Endothelial cell (in vitro differentiated cells): ENCODE measurements at places on chromosomes 5 and 9. TPM values are rescaled to one million over a fixed set of nuclear protein-coding genes. Genes with fewer than 3 reads are reported as not detected.

The HTR4 gene
- not detected for total RNA-seq

GRCh38 chr5:154095904-154096303, 57.1 kb downstream of the MFAP3 start:
- no peak overlapping the region for H3K27ac ChIP-seq
- no peaks in the 10 kb centered on the region for H3K36me3 ChIP-seq
- H3K27me3 ChIP-seq, result peaks cover 5% of the 10 kb centered on the region
- H3K4me1 ChIP-seq, result peaks cover 6% of the 10 kb centered on the region
- no peak for DNase-seq

GRCh38 chr5:178532666-178533065, 57.5 kb downstream of the COL23A1 start:
- peaks cover 8% of the 10 kb centered on the region for H3K27me3 ChIP-seq
- H3K36me3 ChIP-seq, result no peaks in the 10 kb centered on the region
- no peak overlapping the region for H3K27ac ChIP-seq
- DNase-seq, result no peak
- peaks cover 7% of the 10 kb centered on the region for H3K4me1 ChIP-seq

DNA sequence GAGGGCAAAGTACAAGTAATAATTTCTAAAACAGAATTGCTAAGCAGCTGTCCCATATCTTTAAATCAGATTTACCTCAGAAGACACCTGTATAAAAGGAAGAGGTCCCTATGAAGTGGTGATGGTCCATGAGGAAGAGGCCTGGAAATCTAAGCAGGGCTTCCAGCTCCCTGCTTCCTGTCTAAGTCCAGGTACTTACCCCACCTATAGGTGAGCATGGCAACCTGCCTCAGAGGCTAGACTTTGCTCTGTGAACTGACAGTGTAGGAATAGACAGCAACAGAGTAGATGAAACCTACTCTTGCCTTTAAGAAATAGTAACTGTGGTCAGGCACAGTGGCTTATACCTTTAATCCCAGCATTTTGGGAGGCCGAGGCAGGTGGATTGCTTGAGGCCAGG, 55.8 kb upstream of the ARRDC3 start:
- no peak overlapping the region for H3K4me3 ChIP-seq
- H3K36me3 ChIP-seq, result no peaks in the 10 kb centered on the region
- peaks cover under 1% of the 10 kb centered on the region for H3K4me1 ChIP-seq
- H3K27ac ChIP-seq, result no peak overlapping the region
- no peaks in the 10 kb centered on the region for H3K27me3 ChIP-seq

DNA sequence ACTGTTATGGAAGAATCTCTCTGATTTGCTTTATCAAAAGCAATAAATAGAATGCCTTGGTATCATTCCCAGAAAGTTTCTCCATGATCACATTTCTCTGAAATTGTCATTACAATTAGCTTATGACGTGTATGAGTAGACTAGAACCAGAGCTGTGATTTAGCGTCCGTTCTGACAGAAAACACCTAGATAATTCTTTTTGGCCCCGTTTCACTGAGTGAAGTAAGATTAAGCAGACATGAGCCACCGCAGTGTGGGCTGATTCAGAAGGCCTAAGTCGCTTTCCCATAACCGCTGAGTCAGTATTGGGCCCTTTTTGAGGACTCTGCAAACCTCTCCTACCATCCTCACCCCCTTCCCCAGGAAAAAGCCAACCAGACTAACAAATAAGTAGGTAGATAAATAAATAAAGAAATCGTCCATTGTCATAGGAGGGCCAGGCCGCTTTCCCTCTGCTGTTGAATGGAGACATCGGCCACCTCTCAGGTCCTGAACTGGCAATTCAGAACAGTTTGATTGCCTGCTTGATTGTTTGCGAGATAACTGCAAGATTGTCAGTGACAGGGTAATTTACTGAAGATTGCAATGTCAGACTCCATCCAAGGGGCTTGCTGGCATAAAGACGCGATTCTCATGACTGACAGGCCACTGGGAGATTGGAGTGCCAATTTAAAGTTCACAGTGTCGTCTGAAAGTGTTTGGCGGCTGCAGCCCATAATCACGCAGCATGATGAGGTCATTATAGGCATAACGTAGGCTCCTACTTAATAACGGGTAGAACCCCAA, 105.0 kb upstream of the WWC1 start:
- no peaks in the 10 kb centered on the region for H3K36me3 ChIP-seq
- peaks cover 5% of the 10 kb centered on the region for H3K27me3 ChIP-seq
- DNase-seq, result no peak
- no peak overlapping the region for H3K27ac ChIP-seq

The TMC1 gene
- total RNA-seq, result not detected

GRCh38 chr9:120475341-120475740, 104.6 kb downstream of the CDK5RAP2 start:
- no peak overlapping the region for H3K4me3 ChIP-seq
- peaks cover 4% of the 10 kb centered on the region for H3K27me3 ChIP-seq
- H3K36me3 ChIP-seq, result peaks cover 6% of the 10 kb centered on the region
- H3K4me1 ChIP-seq, result peaks cover 39% of the 10 kb centered on the region
- DNase-seq, result no peak

The SHB gene
- total RNA-seq, result 18.5 TPM

- H3K27me3 ChIP-seq, result no peaks in the 10 kb centered on the region
- H3K36me3 ChIP-seq, result no peaks in the 10 kb centered on the region
- H3K4me3 ChIP-seq, result no peak overlapping the region
- no peak overlapping the region for H3K27ac ChIP-seq
Observed at GRCh38 chr9:89793124-89793495, 188.3 kb downstream of the GADD45G start.

DNA sequence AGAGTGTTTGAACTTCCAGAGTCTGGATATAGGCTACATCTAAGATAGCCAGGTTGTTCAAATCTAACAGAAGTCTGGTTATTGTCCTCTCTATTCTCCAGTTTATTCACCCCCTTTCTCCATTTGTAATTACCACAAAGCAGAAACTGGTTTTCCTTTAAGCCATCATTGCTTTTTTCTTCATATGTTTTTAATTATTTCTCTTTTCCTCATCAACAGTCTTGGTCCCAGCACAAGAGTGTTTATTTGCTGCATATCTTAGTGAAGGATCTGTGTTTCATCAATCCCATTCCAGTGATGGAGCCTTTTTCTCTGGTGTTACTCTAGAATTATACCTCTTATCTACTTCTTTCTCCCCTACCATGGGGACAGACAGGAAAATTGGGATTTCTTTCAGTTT, 142.2 kb downstream of the CAMK4 start:
- no peak overlapping the region for H3K4me3 ChIP-seq
- H3K27me3 ChIP-seq, result peaks cover 2% of the 10 kb centered on the region
- no peak overlapping the region for H3K27ac ChIP-seq
- DNase-seq, result no peak

DNA sequence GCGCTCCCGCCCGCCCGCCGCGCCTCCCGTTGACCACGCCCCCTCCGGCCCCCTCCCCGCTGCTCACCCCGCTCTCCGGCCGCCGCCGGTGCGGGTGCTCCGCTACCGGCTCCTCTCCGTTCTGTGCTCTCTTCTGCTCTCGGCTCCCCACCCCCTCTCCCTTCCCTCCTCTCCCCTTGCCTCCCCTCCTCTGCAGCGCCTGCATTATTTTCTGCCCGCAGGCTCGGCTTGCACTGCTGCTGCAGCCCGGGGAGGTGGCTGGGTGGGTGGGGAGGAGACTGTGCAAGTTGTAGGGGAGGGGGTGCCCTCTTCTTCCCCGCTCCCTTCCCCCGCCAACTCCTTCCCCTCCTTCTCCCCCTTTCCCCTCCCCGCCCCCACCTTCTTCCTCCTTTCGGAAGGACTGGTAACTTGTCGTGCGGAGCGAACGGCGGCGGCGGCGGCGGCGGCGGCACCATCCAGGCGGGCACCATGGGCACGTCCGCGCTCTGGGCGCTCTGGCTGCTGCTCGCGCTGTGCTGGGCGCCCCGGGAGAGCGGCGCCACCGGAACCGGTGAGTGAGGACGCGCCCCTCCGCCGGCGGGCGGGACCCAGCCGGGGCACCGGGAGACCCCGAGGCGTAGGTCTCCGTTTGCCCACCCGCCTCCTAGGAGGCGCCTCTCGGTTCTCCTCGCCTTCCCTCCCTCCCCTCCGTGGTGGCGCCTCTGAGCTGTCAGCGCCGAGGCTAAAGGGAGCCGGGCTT, at the start of gene VLDLR:
Gene VLDLR (plus strand): TSS at position 66 of the 739 bp plus-strand sequence. CDS start 403 bp downstream, at position 469.
- peaks cover 4% of the 10 kb centered on the region for H3K36me3 ChIP-seq
- DNase-seq, result peak; percentile 43
- peaks cover 12% of the 10 kb centered on the region for H3K27me3 ChIP-seq
- peak within 1 kb of the TSS; percentile 93 for H3K4me3 ChIP-seq

GRCh38 chr9:112831281-112831851, 59.3 kb downstream of the SLC46A2 start:
- H3K27ac ChIP-seq, result no peak overlapping the region
- H3K27me3 ChIP-seq, result no peaks in the 10 kb centered on the region
- H3K4me3 ChIP-seq, result no peak overlapping the region
- H3K4me1 ChIP-seq, result peaks cover 13% of the 10 kb centered on the region
- DNase-seq, result no peak

GRCh38 chr9:132049323-132049882, 30.3 kb downstream of the MED27 start:
- no peak overlapping the region for H3K4me3 ChIP-seq
- DNase-seq, result no peak
- H3K27ac ChIP-seq, result no peak overlapping the region
- H3K36me3 ChIP-seq, result no peaks in the 10 kb centered on the region
- peaks cover 1% of the 10 kb centered on the region for H3K27me3 ChIP-seq

- peaks cover 6% of the 10 kb centered on the region for H3K27me3 ChIP-seq
- no peaks in the 10 kb centered on the region for H3K4me1 ChIP-seq
- DNase-seq, result no peak
- H3K4me3 ChIP-seq, result no peak overlapping the region
- H3K36me3 ChIP-seq, result no peaks in the 10 kb centered on the region
- no peak overlapping the region for H3K27ac ChIP-seq
Observed at GRCh38 chr5:133295520-133295919, 243.7 kb downstream of the HSPA4 start.

The TLE1 gene
- total RNA-seq, result 79.4 TPM

DNA sequence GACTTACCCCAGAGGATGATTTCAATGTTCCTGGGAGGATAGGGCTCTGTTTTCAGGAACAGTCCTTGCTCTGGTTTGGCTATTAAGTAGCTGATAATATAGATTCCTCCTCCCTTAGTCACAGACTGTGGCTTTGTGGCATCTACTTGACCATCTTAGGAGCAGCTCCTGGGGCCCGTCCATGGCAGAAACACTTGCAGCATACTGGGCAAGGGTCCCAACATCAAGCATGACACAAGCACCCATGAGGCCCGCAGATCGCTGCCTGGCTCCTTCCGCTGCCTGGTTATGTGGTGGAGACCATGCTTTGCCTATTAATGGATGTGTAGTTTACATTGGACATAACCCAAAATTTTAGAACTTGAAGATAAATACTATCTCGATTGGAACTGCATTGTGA, 170.1 kb downstream of the ICE1 start:
- peaks cover 9% of the 10 kb centered on the region for H3K4me1 ChIP-seq
- no peak for DNase-seq
- no peak overlapping the region for H3K27ac ChIP-seq

- peaks cover 34% of the 10 kb centered on the region for H3K36me3 ChIP-seq
- H3K4me3 ChIP-seq, result no peak overlapping the region
- DNase-seq, result no peak
- H3K27ac ChIP-seq, result no peak overlapping the region
Observed at GRCh38 chr5:143147383-143147782, 256.1 kb downstream of the NR3C1 start.

DNA sequence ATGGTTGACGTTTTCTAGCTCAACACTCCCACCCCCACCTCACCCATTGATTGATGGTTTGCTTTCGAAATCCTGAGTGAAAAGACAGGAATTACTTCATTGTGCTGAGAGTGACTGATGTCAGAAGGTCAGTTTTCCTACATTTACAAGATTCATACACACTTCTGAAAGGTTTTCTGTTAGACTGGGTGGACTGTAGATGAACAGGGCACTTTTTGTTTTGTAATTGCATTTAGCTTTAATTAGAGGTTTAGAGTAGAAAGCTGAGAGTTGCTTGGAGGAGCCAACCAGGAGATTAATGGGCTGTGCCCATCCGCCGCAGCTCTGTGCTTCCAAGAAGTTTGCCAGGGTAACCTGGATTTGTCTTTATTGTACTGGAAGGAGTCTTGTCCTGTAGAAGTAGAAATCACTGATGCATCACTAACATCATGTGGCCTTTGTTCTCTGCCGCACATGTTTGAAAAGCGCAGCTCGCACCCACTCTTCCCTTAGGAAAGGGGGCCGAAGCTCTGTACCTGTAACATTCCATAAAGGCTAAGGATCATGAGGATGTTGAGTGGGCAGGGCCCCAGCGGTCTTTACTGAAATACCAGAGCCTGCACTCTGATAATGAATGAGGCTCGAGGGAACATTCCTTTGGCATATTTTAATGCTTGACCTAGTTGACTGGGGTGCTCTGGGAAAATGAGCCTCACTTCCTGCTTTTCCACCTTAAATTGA, 267.6 kb upstream of the DMRT1 start:
- no peaks in the 10 kb centered on the region for H3K36me3 ChIP-seq
- no peak overlapping the region for H3K27ac ChIP-seq
- H3K27me3 ChIP-seq, result peaks cover 2% of the 10 kb centered on the region
- DNase-seq, result no peak

DNA sequence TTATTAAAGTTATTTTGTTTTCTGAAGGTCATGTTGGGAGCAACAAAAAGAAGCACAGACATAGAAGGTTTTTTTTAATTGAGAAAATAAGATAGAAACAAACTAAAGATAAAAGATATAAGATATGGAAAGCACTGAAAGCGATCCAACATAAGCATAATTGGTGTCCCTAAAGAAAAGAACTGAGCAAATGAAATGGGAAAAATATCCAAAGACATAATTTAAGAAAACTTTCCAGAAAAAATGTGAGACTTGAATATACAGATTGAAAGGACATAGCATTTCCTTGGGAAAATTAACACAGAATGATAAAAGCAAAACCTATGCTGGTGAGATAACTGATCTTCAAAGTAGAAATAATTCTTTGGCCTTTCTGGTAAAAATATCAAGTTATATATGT, 289.3 kb downstream of the KIAA0825 start:
- H3K4me3 ChIP-seq, result no peak overlapping the region
- no peaks in the 10 kb centered on the region for H3K4me1 ChIP-seq
- no peaks in the 10 kb centered on the region for H3K27me3 ChIP-seq

The ANKRD18A gene
- 0.10 TPM for total RNA-seq

- peaks cover 9% of the 10 kb centered on the region for H3K27me3 ChIP-seq
- H3K4me3 ChIP-seq, result peak overlapping the region; percentile 94
- H3K36me3 ChIP-seq, result peaks cover 3% of the 10 kb centered on the region
- peaks cover 56% of the 10 kb centered on the region for H3K4me1 ChIP-seq
- peak overlapping the region; percentile 38 for H3K27ac ChIP-seq
Observed at GRCh38 chr5:79512049-79512448, 1.9 kb downstream of the HOMER1 start.

The MSMP gene
- total RNA-seq, result 2.8 TPM

GRCh38 chr5:55324815-55325418, 17.1 kb downstream of the MTREX start:
- H3K4me3 ChIP-seq, result no peak overlapping the region
- H3K36me3 ChIP-seq, result peaks cover 6% of the 10 kb centered on the region
- H3K4me1 ChIP-seq, result no peaks in the 10 kb centered on the region
- DNase-seq, result no peak
- no peak overlapping the region for H3K27ac ChIP-seq
- H3K27me3 ChIP-seq, result no peaks in the 10 kb centered on the region

DNA sequence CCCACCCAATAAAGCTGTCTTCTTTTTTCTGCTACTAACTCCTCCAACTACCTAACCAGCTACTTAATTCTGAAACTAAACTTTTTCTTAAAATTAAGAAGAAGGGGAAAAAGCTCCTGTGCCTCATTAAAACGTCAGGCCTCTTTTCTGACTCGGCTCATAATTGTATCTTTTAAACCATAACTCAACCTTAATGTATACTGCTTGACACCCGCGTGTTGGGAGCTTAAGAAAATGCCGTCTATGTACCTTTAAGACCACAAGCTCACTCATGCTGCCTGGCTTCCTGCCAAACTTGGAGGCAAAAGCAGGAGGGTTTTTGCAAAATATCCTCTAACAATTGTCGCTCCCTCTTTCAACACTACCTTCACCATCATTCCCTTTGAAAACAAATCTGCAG, 5.0 kb downstream of the EBF1 start:
- H3K27me3 ChIP-seq, result peaks cover 14% of the 10 kb centered on the region
- no peak overlapping the region for H3K27ac ChIP-seq
- H3K4me3 ChIP-seq, result peak overlapping the region; percentile 16
- peak; percentile 45 for DNase-seq

The SLC34A1 gene
- not detected for total RNA-seq
